ENCODE measurements at places on chromosomes 1 and 21. TPM values are rescaled to one million over a fixed set of nuclear protein-coding genes. Genes with fewer than 3 reads are reported as not detected.

Gene PTGS2
- not detected for polyA plus RNA-seq

Gene UMODL1
- polyA plus RNA-seq = not detected

DNA sequence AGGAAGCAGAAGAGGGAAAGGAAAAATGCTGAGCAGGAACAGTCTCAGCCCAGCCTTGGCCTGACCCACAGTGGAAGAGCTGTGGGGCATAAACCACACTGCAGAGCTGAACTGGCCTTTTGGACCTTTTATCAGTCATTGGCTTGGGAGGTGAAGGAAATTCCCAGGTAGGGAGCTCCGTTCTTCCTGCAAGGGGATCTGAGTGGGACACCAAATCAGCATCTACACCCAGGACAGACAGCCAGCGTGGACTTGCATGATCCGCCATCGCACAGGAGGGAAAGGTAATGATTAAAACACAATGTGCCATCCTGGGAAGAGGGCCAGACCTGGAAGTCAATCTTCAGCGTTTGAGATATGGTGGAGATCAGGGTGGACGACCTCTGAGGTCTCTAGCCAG lies 1.2 kb upstream of the MTFR1L start:
- H3K27me3 ChIP-seq = no peaks in the 10 kb centered on the region
- no peak for DNase-seq
- peaks cover 17% of the 10 kb centered on the region for H3K36me3 ChIP-seq
- H3K4me1 ChIP-seq = peaks cover 37% of the 10 kb centered on the region
- peak overlapping the region; percentile 67 for H3K4me3 ChIP-seq

DNA sequence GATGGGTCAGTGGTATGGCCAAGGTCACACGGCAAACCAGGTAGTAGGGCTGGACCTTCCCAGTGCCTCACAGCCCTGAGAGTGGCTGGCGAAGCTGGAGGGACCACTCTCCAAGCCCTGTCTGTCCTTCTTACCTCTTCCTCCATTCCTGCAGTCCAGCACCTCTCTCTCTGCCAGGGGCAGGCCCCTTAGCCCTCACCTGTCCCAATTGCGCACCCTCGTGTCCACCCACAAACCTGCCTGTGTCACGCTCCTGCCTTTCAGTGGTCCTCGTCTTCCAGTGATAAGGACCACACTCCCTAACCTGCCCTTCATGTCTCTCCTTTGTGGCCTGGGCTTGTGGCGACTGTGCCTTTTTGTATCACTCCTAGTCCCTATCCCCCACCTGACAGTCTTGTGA lies 3.4 kb downstream of the PODN start:
- no peak overlapping the region for H3K27ac ChIP-seq
- no peak for DNase-seq
- peaks cover 66% of the 10 kb centered on the region for H3K27me3 ChIP-seq
- no peaks in the 10 kb centered on the region for H3K36me3 ChIP-seq
- H3K4me3 ChIP-seq = no peak overlapping the region

Data from K562 (cell line).